GM12865 (cell line): ENCODE measurements at places on chromosomes 4 and X.
A peak's percentile ranks its signal among the peaks of the same experiment; 100 is the strongest.

DNA sequence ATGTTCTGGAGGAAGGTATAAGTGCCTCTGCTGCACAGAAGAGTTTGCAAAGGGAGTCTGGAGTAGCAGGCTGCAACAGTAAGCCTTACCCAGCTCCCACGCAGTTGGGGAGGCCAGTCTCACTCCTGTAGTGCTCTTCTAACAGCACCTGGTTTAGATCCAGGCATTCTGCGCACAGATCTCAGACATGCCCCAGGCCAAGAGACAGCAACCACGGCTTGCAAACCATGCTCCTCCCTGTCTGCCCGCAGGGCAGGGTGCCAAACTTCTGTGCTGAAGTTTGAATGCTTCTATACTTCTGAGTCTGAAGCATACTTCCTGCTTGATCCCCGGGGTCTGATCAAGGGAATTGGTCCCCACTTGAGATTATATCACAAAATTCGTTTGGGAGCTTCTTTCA lies 106.3 kb downstream of the LINC00632 start:
- DNase-seq, result no peak

DNA sequence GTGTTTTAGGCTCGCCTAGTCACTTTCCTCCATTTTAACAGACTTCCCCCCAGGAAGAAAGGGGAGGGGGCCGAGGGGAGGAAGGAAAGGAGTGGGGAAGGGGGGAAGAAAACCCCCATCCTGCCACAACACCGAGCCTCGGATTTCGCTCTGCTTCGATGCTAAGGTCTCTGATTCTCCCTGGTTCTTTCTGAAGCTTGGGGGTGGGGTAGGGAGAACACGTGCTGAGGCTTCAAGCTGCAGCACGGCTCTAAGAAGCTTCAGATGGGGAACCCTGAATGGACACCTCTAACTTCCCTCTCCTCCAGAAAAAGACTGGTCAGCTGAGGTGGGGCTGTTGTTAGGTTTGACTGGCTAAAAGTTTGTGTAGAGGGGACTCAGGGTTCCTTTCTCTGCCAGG lies 61.8 kb downstream of the RHOH start:
- DNase-seq, result no peak

DNA sequence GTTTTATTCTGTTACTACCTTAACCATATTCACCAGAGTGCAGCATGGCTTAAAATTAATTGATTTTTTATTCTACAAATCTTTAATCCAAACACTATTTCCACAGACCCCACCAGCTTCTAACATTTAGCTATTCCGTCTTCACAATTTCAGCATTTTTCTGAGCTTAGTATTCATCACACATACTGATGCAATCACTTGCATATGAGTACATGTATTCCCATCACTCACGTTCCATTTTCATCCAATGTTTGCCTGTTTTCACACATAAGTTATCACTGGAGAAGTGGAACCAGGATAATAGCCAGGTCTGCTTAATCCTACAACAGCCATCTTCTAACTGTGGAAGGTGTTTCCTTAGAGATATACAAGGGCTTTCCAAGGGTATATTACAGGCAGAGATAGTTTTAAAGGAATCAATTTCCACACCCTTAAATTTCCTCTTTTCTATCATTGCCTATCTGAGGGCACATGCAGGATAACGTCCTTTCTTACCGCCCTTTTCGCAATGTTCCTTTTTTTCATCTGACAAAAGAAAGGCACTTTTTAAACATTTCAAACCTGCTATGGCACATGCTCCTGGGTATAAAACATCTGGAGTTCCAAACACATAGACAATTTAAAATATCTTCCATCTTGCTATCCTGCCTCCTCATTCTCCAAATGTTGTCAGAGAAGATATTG lies 115.8 kb downstream of the CORIN start:
- DNase-seq, result no peak

DNA sequence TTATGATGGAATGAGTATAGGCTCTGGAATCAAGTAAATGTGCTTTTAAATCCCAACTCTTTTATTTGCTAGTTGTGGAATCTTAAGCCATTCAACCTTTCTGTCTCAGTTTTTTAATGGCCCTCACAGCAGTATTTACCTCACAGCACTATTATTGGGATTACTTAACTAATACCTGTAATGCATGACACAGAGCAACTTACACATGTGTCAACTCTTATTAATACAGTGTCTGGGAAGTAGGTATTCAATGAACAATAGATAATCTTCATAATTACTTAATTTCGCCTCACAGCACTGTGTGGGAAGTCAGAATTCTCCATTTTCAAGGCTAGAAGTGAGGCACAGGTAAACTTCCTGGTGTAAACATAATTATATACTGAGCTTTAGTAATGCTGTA lies 149.7 kb upstream of the NUDT6 start:
- DNase-seq, result no peak

GRCh38 chrX:116194649-116195048 lies 24.1 kb downstream of the AGTR2 start:
- no peak for DNase-seq

DNA sequence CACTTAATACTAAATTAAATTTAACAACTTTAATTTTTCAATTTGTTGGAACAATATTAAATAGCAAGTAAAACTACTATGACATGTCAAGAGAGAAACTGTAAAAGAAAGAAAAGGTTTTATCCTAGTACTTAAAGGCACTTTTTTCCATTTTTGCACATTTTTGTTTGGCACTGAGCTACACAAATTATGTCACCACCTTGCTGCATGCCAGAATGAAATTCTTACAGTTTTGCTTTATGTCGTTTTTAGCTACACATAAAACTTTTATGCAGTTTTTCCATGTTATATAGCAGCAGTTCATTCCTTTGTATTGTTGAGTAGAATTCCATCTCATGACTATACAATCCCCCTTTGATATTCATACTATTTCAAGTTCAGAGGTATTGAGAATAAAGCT lies 99.1 kb upstream of the RXFP1 start:
- no peak for DNase-seq

DNA sequence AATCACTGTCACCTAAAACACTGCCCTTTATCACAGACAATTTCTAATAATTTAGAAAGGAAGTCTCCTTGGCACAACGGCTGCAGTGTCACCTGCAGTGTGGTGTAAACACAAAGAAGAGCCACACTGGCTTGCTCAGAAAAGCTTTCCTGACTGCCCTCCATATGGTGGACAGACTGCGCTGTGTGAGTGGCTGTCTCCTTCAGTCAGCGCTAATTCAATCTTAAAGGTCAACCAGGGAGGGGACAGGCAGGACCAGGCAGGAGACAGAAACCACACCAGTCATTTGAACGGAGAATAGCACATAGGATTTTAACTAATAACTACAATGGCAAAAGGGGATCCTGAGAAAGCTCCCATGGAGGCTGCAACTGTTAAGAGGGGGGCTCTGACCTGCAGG lies 132.1 kb downstream of the NSUN7 start:
- no peak for DNase-seq

DNA sequence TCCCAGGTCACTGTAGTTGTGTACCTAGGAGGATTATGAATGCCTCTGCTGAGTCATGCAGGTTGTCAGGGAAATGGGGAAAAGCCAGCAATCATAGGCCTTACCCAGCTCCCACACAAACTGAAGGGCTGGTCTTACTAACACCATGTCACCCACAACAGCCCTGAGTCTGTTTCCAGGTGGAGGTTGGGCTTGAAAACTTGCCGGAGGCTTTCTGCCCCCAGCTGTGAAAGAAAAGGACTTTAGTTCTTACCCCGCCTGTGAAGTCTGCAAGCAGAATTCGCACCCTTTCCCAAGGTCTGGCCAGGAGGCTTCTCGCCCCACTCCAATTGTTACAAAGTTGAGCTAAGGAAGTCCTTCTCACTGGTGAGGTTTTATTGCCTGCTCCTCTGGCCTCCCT lies 143.9 kb downstream of the RPS6KA6 start:
- DNase-seq, result no peak

DNA sequence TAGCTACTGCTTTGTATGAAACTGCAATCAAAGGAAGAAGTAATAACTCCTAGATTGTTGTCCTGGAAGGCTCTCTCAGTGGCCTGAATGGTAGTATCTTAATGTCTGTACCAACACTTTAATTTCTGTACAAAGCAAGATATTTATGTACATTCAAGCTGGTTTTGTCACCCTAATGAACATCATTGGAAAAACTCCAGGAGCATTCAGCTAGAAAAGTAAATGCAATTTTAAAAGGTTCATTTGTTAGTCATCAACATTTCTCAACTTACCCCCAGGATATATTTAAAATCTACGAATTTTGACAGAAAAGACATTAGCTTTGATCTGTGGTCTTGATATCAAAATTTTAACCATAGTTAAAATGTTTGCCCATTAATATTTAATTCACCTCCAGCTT lies 80.0 kb upstream of the FGF13 start:
- DNase-seq, result no peak

GRCh38 chr4:57102050-57102624 lies 8.0 kb downstream of the IGFBP7 start:
- DNase-seq, result no peak

GRCh38 chr4:118683513-118683912 lies 1.7 kb upstream of the METTL14 start:
- DNase-seq, result peak; percentile 9

DNA sequence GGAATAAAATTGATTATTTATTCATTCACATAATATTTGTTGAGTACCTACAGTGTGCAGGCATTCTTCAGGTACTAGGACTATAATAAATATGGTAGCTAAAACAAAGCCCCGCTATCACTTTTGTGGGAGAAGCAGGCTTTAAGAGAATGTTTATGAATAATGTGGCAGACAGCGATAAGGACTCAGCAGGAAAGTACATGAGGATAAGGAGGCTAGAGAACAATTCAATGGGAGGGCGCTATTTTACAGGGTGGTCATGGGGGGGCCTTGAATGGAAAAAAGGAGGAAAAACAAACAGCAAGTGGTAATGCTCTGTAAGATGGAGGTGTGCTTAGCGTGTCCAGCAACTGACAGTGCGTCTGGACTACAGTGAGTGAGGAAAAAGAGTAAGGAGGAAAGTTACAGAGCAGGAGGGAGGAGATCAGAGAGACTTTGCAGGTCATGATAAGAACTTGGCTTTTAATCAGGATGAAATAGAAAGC lies 264.2 kb upstream of the ETNPPL start:
- DNase-seq, result no peak

- no peak for DNase-seq
These were observed 568.0 kb downstream of the IL1RAPL1 start for GRCh38 chrX:29155286-29155685.

GRCh38 chrX:137550665-137551261 lies 15.2 kb upstream of the ZIC3 start:
- no peak for DNase-seq

DNA sequence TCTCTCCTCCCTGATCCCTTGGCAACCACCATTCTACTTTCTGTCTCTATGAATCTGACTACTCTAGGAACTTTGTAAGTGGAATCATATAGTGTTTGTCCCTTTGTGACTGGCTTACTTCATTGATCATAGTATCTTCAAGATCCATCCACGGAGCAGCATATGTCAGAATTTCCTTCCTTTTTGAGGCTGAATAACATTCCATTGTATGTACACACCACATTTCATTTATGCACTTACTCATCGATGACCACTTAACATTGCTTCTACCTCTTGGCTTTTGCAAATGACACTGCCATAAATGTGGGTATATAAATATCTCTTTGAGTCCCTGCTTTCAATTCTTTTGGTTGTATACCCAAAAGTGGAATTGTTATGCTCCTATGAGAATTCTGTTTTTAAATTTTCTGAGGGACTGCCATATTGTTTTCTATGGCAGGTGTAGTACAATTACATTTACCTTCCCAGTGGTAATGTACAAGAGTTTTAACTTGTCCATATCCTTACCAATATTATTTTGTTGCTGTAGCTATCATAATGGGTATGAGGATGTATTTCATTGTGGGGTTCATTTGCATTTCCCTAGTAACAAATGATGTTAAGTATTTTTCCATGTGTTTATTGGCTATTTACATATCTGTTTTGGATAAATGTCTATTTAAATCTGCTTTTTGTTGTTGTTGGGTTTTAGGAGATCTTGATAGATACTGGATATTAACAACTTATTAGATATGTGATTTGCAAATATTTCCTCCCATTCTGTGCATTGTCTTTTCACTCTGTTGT lies 466.1 kb downstream of the C4orf33 start:
- no peak for DNase-seq

DNA sequence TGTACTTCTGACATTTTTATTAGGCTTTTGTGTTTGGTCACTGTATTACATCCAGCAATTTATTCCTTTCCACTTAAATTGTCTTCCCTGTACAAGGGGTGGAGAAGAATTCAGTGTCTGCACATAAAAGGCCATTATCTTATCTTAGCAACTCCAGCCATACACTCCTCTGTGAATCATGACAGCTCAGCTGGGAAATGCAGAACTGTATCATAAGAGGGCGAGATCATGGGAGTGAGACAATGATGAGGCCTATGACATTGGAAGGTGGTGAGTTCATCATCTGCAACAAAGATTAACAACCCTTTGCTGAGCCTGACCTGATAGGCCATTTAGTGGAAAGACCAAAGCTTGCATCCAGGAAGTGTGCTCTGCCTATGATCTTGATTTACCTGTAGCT lies 33.3 kb downstream of the SLIT2 start:
- no peak for DNase-seq

- DNase-seq, result no peak
These were observed 21.5 kb downstream of the PRSS12 start for GRCh38 chr4:118331352-118331751.

DNA sequence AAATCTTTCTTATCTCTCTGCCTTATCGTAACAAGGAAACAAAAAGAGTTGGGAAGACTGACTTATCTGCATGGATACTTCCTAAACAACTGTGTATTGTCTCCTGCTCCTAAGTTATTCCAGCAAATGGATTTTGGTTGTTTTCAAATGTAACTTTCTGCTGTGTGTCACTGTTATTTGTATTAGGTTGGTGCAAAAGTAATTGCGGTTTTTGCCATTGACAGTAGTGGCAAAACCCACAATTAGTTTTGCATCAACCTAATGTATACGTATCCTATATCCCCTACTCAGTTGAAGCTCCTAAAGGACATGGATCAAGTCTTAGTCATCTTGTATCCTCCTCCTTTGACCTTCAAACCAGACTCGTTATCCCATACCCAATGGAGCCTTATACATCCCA lies 263.4 kb upstream of the GPR101 start:
- no peak for DNase-seq

GRCh38 chr4:3046162-3046561 lies 28.2 kb downstream of the HTT-AS start:
- peak; percentile 94 for DNase-seq

GRCh38 chrX:74536832-74537371 lies 77.5 kb downstream of the RLIM start:
- no peak for DNase-seq

- peak; percentile 1 for DNase-seq
These were observed 15.8 kb upstream of the CT45A1 start for GRCh38 chrX:135697601-135698000.

DNA sequence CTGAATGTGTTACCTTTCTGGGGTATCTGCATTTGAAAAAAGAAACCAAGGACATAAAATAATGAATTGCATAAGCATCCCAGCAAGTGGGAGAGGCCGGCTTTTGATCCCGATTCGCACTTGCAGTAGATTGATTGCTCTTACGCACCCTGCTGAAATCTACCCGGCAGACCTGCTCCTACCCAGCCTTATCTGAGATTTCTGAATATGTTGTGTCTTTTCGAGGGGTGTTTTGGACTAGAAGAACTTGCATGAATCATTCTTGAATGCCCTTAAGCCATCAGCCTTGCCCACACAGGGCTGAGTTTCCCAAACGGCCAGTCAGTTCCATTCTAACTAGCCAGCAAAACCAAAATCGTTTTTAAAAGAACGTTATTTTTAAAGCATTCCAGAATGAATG lies 174.4 kb upstream of the BCOR start:
- no peak for DNase-seq

- DNase-seq, result peak; percentile 94
These were observed at the start of gene HCFC1 for GRCh38 chrX:153971450-153972367. TSS of gene HCFC1 (minus strand) at chrX:153971818. CDS start at chrX:153970840, 978 bp downstream.

GRCh38 chr4:72286185-72286584 lies 254.4 kb downstream of the NPFFR2 start:
- DNase-seq, result no peak

GRCh38 chrX:153646620-153647373 lies at the start of gene DUSP9:
TSS of gene DUSP9 (plus strand) at chrX:153647203. CDS start at chrX:153647954, 751 bp downstream.
- no peak for DNase-seq
